ENCODE measurements at places on chromosomes 5 and 9. TPM values are rescaled to one million over a fixed set of nuclear protein-coding genes. Genes with fewer than 3 reads are reported as not detected.

The RHOBTB3 gene
- total RNA-seq, result 9.9 TPM

The DAB2IP gene
- 52.6 TPM for total RNA-seq

The C9 gene
- 0.21 TPM for total RNA-seq

DNA sequence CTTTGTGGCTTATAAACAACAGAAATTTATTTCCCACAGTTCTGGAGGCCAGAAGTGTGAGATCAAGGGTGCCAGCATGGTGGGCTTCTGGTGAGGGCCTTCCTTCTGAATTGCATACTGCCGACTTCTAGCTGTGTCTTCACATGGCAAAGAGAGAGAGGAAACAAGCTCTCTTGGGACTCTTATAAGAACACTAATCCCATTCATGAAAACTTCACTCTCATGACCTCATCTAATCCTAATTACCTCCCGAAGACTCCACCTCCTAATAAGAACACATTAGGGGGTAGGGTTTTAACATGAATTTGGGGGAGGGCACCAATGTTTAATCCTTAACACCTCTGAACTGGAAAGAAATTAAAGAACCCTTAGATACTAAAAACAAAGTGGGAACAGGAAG, 75.9 kb upstream of the MINAR2 start:
- no peaks in the 10 kb centered on the region for H3K27me3 ChIP-seq
- peaks cover 28% of the 10 kb centered on the region for H3K36me3 ChIP-seq
- H3K4me3 ChIP-seq, result no peak overlapping the region

- H3K4me1 ChIP-seq, result peaks cover 33% of the 10 kb centered on the region
- no peaks in the 10 kb centered on the region for H3K27me3 ChIP-seq
- no peak overlapping the region for H3K27ac ChIP-seq
- H3K4me3 ChIP-seq, result no peak overlapping the region
Observed at GRCh38 chr9:133842174-133842573, 104.0 kb upstream of the SARDH start.

DNA sequence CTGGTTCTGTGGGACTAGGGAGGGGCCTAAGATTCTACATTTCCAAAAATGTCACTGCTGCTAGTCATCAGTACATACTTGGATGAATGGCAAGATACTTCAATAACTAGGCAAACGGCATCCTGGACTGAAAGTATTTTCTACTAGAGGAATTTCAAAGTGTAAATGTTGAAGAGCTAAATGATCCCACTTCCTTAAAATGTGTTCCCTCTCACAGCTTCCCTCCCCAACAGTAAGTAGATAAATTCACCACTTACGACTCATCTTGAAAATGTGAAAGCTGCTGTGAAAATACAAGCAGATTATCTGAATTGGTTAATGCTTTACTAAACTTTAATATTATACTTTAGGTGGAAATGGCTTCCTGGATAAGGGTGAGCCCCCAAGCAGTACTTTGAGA, 1571.5 kb upstream of the WWC1 start:
- H3K4me3 ChIP-seq, result no peak overlapping the region
- no peak overlapping the region for H3K27ac ChIP-seq
- DNase-seq, result no peak

- peak overlapping the region; percentile 39 for H3K4me3 ChIP-seq
- DNase-seq, result no peak
Observed at GRCh38 chr5:124661317-124662141, 84.9 kb downstream of the ZNF608 start.

DNA sequence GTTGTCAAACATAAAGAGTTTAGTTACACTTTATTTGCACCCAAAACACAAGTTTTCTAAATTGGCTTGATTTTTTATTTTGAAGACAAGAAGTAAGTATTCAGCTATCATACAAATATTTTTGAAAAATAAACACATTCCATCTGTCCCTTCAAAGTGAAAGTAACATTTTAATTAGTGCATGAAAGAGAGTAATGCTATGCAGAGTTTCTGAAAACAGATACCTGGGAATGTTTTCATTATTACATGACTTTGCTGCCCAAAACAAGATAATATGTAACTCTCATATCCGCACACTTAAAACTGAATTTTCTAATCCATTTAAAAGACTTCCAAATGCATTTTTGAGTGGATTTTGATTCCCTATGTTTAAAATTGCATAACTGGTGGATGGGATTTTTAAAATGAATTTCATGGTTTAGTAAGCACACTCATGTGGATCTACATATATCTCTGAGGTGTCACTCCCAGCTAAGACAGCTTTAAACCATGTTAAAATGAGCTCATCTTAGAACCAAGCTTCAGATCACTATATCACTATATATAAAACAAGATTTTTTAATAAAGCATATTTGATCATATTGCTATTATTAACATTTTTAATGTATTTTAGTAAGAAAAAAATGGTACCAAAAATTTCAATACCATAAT, 127.5 kb downstream of the ATPSCKMT start:
- H3K36me3 ChIP-seq, result no peaks in the 10 kb centered on the region
- no peak for DNase-seq
- no peak overlapping the region for H3K4me3 ChIP-seq
- 0 out of 2 replicates have a peak, but pooled peaks cover 2% of the 10 kb centered on the region for H3K4me1 ChIP-seq
